SHP77 treated with DMSO at 0.1 percent for 48 hours (cell line): ENCODE measurements at places on chromosomes 3 and 15.

DNA sequence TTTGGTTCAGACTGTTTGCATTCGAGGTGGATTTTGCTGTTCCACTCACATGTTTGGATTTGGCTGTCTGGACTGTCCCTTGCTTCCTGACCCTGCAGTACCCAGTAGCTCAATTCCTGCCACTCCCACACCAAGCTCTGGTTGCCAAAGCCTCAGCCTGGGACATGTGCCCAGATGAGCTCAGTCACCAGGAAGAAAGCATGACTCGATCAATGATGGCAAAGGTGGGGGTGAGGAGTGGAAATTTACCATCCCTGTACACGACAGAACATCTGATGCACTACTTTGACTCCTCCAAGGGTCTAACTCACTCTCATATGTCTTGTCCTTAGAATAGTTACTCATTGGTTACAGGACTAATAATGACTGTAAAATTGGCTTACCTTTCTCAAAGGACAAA is 45.2 kb downstream of the ZNF385D start:
- DNase-seq: no peak

DNA sequence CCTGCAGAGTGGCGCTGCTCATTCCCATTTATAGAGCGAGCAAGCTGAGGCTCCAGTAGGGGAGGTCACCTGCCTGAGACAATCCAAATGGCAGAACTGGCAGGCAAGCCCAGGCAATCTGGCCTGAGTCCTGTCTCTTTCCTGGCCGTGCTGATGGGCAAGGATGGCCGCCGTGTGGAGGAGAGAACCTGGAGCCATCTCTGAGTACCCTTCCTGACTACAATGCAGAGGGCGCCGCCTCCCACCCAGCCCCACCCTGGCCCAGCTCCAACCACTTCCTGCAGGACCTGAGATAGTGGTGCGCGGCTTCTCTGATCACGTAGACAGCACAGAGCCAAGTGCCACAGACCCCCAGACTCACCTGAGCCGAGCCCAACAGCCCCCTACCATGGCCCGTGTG is 7.0 kb downstream of the TLR9 start:
- no peak for DNase-seq

GRCh38 chr15:74963213-74963612 is 6.6 kb upstream of the RPP25 start:
- no peak for DNase-seq

DNA sequence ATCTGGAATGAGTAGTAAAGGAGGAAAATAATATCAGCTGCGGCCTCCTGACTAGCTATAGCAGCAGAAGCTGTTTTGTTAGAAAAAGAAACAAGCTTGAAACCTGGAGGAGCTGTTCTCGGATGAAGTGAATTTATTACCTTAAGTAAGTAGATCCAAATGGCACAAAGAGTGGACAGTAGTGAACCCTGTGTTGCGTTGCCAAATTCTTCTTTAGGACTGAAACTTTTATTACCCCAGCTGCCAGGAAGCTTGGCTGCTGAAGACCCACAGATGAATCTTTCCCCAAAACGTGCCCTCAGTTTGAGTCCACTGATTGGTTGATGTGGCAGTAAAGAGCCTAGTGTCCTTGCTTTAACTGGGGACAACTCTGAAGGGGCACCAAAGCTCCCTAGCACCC is 366.8 kb upstream of the GBE1 start:
- no peak for DNase-seq

GRCh38 chr3:24678021-24678420 is 183.4 kb upstream of the THRB start:
- DNase-seq: no peak

DNA sequence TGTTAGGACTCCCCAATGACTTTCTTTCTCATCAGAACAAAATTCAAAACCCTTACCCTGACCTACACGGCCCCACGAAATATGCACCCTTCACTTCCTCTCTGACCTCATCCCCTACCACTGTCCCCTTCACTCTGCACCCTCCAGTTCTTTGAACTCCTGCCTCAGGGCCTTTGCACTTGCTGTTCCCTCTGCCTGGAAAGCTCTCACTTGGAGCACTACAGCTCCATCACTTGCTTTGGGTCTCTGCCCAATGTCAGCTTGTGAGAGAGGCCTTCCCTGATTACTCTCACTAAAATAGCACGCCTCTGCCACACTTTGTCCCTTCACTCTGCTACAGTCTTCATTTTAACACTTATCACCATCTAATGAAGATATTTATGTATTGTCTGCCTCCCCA is 32.8 kb upstream of the SMAD3 start:
- DNase-seq: no peak

DNA sequence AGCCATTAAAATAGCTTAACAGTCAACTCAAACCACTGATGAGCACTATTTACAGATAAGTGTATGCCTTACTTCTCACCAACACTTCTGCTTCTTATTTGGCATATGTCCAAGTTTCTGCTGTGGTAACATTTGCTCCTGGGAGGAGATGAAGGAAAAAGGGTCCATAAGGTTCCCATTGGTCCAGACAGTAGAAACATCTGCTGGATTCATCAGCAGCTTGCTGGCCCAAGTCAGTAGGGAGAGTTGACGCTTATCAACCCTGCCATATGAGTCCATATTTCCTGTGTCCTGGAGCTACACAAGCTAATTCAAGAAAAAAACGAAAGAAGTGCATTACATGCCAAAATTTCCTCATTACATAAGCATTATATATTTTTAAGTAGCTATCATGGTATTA is 824.5 kb downstream of the CADM2 start:
- no peak for DNase-seq

- peak; percentile 30 for DNase-seq
Measured at GRCh38 chr15:29139540-29140459, 129.8 kb downstream of the NSMCE3 start.

DNA sequence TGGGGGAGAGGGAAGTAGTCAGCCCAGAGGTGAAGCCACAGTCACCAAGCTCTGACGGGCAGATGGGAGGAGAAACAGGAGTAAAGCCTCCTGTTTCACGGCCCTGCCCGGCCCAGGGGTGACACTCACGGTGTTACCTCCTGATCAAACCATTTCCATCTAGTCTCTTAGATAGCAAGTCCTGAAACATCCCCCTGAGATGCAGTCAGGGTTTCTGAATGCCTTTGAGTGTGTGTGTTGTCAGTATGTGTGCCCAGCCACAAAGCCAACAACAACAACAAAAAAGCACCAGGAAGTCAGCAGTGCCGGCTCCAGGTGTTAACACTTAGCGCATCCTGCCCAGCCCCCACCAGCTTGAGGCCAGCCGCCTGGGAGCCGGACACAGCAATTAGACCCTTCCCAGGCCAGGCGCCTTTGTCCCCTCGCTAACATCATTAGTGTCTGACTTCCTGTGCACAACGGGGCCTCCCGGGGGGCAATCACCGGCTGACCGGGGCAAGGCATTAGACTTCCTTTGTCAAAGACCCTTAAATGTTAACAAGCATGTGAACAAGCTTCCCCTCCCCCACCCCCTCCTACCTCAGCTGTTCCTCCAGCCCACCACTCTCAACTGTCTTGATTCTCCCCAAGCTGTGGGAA is 34.5 kb downstream of the IL17RD start:
- DNase-seq: peak; percentile 40

DNA sequence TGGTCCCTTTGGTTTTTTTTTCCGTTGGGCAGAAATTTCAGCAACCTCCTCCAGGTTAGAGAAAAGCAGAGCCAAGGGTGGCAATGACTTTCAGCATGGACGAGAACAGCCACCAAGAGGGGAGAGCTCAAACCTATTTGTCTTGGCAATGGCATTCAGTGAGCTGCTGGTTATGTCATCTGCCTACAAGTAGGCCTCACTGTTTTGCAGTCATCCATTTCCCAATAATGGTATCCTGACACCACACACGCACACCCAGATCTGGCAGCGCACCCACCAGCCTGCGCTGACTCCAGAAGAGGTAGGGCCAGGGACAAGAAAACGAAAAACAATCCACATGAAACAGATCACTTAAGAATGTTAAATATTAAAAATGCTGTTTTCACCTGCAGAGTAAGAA is 92.3 kb downstream of the MAGI1 start:
- DNase-seq: peak; percentile 76

DNA sequence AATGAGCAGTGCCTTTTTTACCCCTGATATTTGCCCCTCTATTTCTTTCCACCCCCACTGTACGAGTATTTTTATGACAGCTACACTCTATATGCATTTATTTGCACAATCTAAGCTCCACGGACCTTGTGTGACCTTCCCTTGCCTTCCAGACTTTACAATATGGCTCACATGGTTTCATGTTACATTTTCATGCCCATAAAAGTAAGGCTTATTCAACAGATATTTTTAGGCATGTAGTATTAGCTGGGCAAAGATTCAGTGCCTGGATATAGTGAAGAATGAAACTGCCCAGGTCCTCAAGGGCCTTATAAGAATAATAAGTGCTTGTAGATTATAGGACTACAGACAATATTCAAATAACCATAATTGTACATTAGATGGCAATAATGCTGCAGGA is 481.9 kb upstream of the CNTN4 start:
- DNase-seq: peak; percentile 69

GRCh38 chr15:100220058-100220768 is 121.6 kb downstream of the ADAMTS17 start:
- DNase-seq: no peak

DNA sequence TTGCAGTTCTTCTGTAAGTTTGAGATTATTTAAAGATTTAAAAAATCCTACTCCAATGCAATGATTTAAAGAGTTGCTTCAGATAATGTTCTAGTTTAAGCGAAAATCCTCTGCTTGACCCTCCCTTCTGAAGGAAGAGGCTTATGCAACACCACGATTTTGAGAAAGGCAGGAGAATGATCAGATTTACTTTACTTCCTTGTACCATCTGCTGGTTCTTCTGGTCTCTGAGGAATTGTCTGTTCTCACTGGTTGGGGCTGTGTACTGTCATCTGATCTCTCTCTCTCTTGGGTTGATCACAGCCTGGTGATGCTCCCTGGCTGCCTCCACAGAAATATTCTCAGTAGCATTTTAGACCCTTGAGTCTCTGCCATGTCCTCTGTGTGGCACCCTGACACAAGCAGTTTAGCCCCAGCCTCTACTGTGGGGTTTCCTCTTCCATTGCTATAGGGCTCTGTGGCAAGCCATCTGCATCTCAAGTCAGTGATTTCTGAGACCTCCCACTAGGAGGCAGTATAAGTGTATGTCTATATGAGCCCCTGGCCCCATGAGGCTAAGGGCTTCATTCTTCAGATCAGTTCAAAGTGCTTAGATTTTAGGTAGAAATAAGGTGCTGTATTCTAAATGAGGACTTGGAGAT is 50.8 kb upstream of the PLAAT1 start:
- DNase-seq: no peak

- DNase-seq: no peak
Measured at GRCh38 chr3:152315623-152316022, 46.9 kb downstream of the MBNL1 start.

- DNase-seq: no peak
Measured at GRCh38 chr3:12663401-12663935, 449 bp downstream of the RAF1 start.

DNA sequence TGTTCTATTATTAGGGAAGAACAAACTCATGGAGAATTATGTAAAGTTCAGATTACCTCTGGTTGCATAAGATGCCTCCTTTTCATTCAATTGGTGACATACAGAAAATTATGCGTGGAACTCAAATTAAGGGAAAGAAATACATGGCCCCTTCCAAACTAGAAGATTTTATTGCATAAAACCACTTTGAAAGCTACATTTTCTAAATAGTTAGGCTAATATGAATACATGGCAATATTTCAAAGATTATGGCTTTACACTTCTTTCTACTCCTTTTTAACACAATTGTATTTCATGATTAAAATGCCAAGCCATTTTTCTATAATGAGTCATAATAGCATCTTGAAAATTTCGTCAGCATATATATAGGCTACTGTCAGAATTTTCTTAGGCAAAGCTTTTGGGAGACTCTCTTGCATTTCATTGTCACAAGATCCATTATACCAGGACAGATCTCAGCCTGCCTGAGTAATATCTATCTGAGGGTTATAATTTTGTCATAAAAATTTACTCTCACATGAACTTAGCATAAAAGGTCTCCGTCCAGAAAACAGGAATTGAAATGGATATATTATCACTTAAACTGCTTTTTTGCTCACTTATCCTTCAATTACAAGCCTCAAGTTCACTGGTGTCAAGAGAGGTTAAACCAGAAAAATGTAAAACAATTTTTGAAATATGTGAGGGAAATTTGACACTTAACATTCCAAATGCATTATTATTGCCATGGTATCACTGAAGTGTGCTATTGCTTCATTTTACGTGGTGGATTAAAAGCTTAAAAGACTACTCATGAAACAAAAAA is 37.1 kb downstream of the CPA3 start:
- DNase-seq: no peak

- no peak for DNase-seq
Measured at GRCh38 chr3:194281766-194282165, 69.4 kb downstream of the CPN2 start.

GRCh38 chr15:66650433-66650832 is 51.6 kb upstream of the SMAD6 start:
- DNase-seq: no peak

DNA sequence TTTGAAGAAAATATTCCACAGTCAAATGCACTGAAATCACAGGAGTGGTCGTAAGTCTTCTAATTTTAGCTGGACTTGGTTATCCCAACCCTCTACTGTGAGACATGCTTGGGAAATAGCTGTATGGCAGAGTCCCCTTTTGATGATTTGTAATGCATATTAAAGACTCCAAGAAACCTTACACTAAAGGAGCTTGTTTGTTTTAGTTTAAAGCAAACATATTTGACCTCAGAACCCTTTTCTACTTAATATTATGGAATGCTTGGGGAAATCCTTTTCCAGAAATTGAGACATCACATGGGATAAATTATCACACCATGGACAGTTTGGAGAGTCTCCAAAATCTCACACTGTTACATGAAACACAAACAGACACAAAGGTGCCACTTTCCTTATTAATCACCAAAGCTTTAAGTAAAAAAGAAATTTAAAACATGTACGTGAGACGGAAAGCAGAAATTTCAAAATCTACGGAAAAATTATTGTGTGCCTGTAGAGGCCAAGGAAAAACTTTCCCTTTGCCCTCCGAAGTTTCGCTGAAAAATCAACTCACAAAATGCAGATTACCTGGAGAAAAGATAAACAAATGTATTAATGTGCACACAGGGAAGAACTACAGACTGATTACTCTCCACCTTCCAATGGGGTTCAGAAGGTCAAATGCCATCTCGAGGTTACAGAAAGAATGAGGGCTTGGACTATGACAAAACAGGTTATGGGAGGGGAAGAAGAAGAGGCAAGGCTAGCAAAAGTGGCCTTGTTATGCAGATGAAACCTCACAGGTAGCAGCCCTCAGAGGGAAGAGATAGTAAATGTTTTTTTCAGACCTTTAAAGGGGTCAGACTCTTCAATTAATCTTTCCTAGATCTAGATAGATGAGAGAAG is 7.0 kb upstream of the CPB1 start:
- DNase-seq: no peak

- no peak for DNase-seq
Measured at GRCh38 chr3:114994554-114995341, 152.3 kb downstream of the ZBTB20 start.

DNA sequence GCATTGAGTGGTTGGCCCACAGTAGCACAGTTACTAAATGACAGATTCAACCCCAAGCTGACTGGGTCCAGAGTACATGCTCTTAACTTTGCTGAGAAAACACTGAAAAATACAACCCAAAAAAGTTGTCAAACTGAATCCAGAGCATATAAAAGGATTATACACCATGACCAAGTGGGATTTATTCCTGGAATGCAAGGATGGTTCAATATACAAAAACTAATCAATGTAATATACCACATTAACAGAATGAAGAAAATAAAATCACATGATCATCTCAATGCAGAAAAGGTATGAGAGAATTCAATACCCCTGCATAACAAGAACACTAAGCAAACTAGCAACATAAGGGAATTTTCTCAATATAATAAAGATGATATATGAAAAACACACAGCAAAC is 98.5 kb downstream of the STAG1 start:
- DNase-seq: no peak

GRCh38 chr15:80512726-80513660 is 108.8 kb downstream of the ARNT2 start:
- no peak for DNase-seq
